ENCODE measurements at places on chromosomes 1 and 21.

GRCh38 chr1:184494929-184495328, 108.1 kb downstream of the C1orf21 start:
- no peak for DNase-seq

- DNase-seq: no peak
Measured at GRCh38 chr1:41144285-41144684, 97.8 kb downstream of the SCMH1 start.

DNA sequence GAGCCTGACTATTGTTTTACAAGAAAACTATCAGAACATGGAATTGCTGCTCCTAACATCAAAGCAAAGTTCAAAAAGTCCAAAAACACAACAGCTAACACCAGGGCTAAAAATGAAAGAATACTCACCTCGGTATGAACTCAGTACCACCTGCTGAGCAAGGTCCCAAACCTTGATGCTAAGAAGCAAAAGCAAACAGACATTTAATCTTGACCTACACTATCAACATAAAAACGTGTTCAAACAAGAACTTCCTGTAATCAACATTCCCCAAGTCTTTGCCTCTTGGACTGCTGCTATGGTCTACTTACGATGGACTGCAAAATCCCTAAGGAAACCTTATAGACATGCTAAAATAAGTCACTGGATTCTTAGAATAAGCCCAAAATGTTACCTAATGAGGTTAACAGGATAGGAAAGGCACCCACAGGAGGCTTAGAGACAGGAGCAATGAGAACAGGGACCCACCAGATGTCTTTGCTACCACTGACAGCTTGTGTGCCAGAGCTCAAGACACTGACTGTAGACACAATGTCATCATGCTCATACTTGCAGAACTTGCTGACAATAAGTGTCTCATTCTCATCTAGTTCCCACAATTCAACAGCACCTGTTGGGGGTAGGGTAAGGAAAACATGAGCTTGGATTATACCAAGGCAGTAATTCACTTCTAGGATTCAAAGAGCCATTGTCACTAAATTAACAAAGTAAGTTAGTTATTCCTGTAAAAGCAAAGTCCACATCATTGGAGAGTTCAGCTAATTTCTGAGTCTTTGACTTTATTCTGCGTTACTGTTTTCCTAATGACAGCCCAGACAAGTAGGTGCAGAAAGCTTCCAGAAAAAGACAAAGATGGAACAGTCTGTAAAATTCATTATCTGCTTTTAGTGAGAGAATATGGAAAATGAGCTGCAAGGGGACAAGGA, 1.8 kb downstream of the WDR77 start:
- no peak for DNase-seq

DNA sequence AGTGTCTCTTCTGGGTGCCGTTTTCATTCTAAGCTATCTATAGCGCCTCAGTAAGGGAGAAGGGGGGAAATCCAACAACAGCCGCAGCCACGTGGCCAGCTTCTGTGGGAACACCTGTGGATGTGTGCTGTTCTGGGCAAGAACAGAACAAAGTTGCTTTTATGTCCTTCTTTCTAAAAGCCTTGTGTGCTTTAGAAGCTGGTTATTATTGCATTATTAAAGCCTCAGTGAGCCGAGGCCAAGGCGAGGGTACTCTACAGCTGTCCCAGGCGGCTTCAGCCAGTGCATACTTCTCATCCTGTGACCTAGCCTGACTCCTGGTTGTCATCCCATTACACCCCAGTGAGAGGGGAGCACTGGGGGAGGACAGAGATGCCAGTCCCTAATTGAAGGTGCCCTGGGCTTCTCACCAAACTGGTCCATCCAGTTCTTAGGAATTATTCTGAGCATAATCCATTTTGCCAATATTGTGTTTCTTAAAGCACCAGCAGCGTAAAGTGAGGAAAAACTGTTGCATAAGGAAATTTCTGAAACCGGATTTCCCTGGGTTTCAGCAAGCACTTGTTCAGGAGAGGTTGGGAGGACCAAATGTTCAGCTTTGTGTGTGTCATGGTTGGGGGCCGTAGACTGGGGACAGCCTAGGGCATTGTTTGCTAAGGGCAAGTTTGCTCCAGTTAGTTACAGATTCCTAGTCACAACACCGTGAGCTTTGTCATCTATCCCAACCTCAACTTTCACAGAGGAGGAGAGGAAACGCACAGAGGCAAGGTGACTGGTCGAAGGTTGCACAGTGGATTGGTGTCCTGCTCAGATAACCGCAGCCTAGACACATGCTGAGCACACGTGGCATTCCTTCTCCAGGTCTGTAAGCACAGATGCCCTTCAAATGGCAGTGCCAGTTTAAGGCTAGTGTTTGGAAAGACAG, 61.0 kb upstream of the ATP1A1 start:
- DNase-seq: no peak

GRCh38 chr1:109201123-109201703, 12.5 kb upstream of the SARS1 start:
- peak; percentile 60 for DNase-seq

GRCh38 chr1:52056937-52057231, 789 bp downstream of the BTF3L4 start:
- DNase-seq: no peak

GRCh38 chr1:170664093-170664827, at the start of gene PRRX1:
Gene PRRX1, plus strand, starts transcription at chr1:170664131. Its CDS starts 88 bp downstream, at chr1:170664219.
- DNase-seq: no peak

DNA sequence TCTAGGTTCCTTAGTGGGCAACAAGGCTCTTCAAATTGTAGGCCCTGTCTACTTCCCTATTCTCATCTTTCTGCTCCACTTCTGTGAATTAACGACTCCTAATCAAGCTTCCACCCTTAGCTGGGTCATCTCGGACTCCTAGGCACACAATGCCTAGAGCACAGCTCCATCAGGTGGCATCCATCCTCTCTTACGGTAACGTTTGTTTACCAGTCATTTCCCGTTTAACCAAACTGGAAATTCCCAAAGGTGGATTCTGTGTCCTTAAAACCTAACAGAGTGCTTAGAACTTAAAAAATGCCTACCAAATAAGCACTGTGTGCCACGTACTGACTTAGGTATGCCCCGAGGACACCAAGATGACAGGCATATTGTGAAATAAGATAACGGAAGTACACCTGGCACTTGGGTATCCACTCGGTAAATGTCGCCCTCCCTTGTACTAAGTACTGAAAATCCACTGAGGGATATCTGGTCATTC, 1.5 kb downstream of the PARP1 start:
- no peak for DNase-seq

DNA sequence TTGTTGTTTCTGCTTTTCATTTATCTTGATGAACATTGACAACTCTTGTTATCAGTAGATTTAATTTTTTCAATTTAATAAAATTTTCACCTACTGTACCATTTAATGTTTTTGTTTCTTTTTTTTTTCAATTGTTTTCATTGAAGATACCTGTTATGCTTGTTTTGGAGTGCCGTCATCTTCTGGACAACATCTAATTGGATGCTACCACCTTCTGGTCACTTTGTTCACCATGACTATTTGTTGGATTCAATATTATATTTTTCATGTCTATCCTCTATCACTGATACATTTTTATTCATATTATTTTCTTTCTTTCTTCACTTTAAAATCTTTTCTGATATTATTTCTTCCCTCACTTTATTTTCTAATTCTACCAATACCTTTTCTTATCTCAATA, 14.0 kb downstream of the KRTAP21-2 start:
- no peak for DNase-seq

- DNase-seq: no peak
Measured at GRCh38 chr1:207243442-207244408, 77.8 kb upstream of the CD55 start.

DNA sequence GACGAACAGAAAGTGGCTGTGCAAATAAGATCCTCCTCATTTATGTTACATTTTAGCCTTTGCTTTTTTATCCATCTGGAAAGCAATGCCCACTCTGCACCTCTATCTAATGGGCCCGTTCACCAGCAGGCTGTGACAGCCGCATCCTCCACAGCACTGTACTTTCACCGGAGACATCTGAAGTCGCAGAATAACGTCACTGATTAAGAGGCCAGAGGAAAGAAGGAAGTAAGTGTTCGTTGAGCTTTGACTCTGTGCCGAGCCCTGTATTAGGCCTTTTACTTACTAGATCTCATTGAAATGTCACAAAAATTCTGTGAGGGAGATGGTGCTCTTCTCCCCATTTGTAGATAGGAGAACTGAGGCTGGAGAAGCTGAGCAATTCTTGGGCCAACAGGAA, 62.3 kb downstream of the KAZN start:
- DNase-seq: no peak

GRCh38 chr1:236893626-236894545, 98.8 kb downstream of the MTR start:
- no peak for DNase-seq

All from activated CD4-positive, alpha-beta T cell treated with anti-CD3 and anti-CD28 coated beads, Interleukin-2, amount 50 U/mL, for 4 hours (primary cell).